ENCODE measurements at places on chromosomes 5 and 9.

GRCh38 chr9:107213561-107214028 lies 69.5 kb upstream of the RAD23B start:
- DNase-seq: peak; percentile 11

GRCh38 chr5:71483355-71483754 lies 27.9 kb downstream of the BDP1 start:
- DNase-seq: no peak

- no peak for DNase-seq
These were observed 40.9 kb upstream of the SARDH start for GRCh38 chr9:133779081-133779480.

GRCh38 chr9:98985596-98985995 lies 41.9 kb downstream of the COL15A1 start:
- no peak for DNase-seq

DNA sequence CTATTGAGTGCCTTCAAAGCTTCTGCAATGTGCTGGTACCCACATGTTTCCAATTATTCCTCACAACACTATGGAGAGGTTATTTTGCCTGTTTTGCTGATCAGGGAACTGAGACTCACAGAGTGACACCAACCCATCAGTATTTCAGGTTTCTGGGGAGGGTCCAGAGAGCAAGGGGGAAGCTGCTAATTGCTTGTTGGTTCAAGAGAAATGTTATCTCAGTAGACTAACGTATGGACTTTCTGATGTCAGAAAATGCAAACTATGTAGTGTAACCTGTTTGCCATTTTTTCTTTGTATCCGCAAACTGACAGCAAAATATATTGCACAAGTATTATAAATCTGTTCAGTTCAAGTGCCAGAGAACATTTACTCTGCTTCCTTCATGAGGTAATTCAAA lies 108.3 kb upstream of the MSX2 start:
- no peak for DNase-seq

GRCh38 chr5:118544887-118545449 lies 443.4 kb downstream of the DTWD2 start:
- no peak for DNase-seq

DNA sequence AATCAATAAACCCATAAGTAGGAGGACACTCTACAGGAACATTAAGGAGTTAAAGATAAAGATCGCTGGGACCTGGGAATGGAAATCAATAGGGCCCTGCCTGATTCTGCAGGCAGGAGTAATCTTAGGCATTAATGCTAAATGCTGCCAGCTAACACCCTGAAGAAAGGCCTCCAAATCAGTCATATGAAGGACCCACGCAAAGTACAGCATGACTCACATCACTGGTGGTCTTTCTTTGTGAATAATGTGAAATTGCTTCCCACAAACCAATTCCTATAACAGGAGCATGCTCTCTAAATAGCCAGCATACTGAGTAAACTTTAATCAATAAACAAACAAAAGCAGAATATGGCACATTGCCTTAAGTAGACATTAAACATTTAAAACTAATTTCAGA lies 172.3 kb downstream of the SEMA5A start:
- DNase-seq: no peak

- DNase-seq: no peak
These were observed 57.0 kb upstream of the BOD1 start for GRCh38 chr5:173673295-173674101.
